ENCODE measurements at places on chromosomes 5 and 9.

GRCh38 chr9:4137234-4137633 lies 162.6 kb downstream of the GLIS3 start:
- peak; percentile 92 for DNase-seq

GRCh38 chr5:136201870-136202269 lies 8.9 kb upstream of the SMIM32 start:
- DNase-seq: no peak

DNA sequence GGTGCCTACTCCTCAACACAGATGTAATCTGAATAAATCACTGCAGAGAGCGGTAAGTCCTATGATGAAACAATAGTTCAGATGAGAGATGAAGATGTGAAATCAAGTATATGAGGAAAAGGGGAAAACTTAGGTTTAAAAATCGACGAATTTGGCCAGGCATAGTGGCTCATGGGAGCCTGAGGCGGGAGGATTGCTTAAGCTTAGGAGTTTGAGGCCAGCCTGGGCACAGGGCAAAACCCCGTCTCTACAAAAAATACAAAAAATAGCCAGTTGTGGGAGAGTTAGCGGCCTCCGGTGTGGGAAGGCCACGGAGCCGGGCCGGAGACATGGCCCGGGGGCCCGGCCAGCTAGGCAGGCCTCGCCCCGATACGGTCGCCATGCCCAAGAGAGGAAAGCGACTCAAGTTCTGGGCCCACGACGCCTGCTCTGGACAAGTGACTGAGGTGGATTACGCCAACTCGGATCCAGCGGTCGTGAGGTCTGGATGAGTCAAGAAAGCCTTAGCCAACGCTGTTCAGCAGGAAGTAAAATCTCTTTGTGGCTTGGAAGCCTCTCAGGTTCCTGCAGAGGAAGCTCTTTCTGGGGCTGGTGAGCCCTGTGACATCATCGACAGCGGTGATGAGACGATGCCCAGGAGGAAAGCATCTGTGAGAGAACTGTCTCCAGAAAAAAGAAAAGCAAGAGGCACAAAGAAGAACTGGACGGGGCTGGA lies 62.8 kb upstream of the SUB1 start:
- no peak for DNase-seq

DNA sequence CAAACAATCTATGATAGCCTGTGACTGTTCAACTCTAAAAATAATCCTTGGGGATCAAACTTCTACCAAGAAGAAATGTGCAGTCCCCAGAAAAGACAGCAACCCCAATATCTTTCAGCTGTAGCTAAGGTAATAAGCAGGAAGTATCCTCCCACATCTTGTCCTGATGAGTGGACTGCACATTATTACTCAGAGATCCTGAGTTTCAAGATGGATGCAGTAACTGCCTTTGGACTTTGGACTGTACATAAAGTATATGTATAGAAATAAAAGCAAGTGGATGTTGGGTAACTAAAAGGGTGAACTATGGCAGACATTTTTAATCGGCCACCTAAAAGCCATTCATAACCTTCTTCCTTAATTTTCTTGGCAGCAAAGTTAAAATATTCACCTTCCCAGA lies 45.1 kb downstream of the SMIM23 start:
- DNase-seq: no peak

DNA sequence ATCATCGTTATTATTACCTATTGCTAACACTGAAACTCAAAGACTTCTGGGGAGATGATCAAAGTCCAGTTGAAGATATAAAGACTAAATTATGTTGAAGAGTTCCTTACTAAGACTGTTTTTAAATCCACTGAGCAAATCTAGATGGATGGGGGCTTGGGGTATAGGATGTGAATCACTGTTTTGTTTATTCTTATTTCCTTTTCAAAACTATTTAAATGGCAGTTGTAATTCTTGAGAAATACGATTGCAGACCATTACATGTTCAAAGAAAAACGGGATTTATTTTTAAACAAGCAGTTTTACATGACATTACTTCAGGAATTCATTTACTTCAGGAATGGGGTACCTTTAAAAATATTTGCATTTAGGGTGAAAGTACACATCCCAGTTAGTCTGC lies 4.3 kb downstream of the RASGRF2 start:
- no peak for DNase-seq

- DNase-seq: no peak
Measured at GRCh38 chr5:173392172-173392571, 64.0 kb upstream of the STC2 start.

DNA sequence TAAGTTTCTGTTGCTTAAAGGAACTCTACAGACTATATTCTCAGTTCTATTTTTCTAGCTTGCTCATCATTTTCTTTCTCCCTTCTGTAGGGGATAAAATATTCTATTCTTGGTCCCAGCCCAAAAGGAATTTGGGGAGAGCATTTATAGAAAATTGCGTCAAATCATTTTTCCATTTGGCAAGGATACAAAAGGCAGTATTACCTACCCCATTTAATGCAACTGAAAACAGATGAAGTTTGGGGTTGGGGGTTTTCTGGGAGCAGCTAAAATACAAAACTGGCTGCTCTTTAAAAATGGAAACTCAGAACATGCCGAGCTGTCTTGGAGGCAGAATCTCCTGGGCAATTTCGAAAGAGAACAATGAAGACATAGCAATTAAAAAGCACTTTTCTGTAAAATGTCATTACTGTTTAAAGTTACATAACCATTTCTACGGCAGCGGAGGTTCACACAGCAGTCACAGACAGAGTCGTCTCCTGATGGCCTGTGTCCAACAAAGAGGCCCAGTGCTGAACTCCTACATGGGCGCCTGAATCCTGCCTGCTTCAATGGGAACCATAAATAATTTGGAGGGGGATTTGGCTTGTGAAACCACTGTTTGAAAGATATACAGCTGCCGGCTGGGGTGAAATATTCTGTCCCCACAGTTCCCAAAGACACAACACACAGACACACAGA lies 152.4 kb downstream of the BRINP1 start:
- DNase-seq: peak; percentile 2

GRCh38 chr5:138654281-138654867 lies 79.2 kb upstream of the HSPA9 start:
- no peak for DNase-seq
